ENCODE measurements at places on chromosomes 4 and X.

DNA sequence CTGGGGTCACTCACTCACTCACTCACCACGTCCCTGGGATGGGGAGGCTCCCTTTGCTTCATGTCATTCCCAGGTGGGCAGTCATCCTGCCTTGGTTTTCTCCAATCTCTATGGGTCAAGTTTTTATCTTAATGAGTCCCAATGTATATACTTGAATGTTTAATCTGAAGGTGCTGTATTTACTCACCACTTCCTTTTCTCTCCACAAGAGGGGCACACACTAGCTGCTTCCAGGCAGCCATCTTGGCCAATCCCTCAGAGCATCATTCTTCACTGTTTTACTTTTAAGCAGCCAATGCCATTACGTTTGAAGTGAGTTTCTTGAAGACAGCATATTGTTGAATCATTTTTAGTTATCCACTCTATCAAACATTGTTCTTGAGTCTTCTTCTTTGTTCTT, 153.4 kb upstream of the ARSJ start:
- DNase-seq = no peak

GRCh38 chr4:123260653-123261052, 135.9 kb upstream of the SPRY1 start:
- DNase-seq = no peak

- no peak for DNase-seq
These were observed 70.7 kb upstream of the ANXA10 start for GRCh38 chr4:168021666-168022065.

- DNase-seq = no peak
These were observed 21.7 kb upstream of the EGFL6 start for GRCh38 chrX:13547671-13548070.

- DNase-seq = no peak
These were observed 46.0 kb upstream of the MAN2B2 start for GRCh38 chr4:6529021-6529420.

- DNase-seq = no peak
These were observed 577.2 kb upstream of the AADAT start for GRCh38 chr4:170666909-170667308.

- DNase-seq = no peak
These were observed 6.7 kb downstream of the CD99 start for GRCh38 chrX:2697741-2698299.

DNA sequence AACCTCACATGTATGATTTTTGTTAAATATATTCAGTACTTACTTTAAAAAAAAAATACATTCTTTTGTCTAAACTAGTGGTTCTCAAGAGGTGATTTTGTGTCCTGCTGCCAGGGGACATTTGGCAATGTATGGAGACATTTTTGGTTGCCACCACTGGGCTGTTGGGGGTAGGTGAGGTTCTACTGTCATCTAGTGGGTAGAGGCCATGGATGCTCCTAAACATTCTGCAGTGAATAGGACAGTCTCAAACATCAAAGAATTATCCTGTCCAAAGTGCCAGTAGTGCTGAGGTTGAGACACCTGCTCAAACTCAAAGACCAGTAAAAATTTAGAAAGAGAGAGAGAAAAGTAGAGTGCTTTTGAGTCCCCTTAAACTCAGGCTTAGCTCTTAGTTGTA, 32.9 kb upstream of the PGM2 start:
- DNase-seq = no peak

- no peak for DNase-seq
These were observed 49.0 kb downstream of the STARD8 start for GRCh38 chrX:68696267-68696990.

GRCh38 chr4:98510757-98511517, 147.5 kb downstream of the TSPAN5 start:
- no peak for DNase-seq

GRCh38 chrX:136646602-136647239, 1.2 kb upstream of the CD40LG start:
- DNase-seq = no peak

DNA sequence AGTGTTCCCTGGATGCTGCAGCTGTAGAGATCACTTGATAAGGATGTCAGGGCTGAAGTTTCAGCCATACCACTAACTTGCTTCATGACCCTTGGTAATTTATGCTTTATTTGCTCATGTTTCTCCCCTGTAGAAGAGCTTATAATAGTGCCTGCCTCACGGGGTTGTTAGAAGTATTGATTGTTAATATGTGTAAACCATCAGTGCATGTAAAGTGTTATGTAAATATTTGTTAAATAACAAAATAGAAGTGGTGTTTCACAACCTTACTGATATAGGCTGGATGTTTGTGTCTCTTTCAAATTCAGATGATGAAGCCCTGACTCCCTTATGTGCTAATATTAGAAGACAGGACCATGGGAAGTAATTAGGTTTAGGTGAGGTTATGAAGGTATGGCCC, 1.5 kb upstream of the CXCL2 start:
- DNase-seq = no peak

- no peak for DNase-seq
These were observed 81.7 kb downstream of the PCDH19 start for GRCh38 chrX:100328351-100328750.

GRCh38 chrX:123878252-123878721, 18.4 kb downstream of the XIAP start:
- no peak for DNase-seq

- DNase-seq = no peak
These were observed at the start of gene SLC16A2 for GRCh38 chrX:74421036-74421739. Gene SLC16A2 (plus strand): TSS chrX:74421493. CDS start chrX:74421638, 145 bp downstream.

DNA sequence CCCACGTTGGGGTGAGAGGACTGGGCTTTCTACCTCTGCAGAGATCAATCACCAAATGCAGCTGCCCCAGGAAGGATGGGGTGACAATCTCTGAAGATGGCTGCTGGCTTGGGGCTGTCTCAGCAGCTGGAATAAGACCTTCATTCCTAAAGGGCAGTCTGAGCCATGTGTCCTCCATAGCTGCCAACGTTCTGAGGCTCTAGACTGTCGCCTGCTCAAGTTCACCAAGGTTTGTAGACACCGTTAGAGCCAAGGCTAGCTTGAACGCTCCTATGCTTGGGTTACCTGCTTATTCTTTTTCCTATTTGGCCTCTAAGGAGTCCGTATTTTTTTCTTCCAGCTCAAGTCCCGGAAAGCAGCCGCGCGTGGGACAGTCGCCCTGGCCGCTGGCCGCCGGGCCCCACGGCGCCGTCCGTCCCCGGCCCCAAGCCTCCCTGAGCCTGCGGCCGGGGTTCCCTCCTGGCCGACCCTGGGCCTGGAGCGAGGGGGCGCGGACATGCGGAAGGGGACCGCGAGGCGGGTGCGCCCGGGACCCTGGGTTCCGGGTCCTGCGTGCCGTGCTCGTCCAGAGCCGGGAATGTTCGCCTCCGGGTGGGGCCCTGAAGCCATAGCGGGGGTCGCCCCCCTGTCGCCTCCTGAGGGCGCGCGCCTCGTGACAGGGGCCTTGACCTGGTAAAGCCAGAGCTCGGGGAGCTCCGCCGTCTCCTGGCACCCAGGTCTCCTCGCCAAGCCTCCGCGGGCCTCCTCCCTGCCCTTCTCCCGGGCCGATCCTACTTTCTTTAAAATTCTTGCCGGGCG, 23.3 kb downstream of the MRFAP1 start:
- DNase-seq = no peak

DNA sequence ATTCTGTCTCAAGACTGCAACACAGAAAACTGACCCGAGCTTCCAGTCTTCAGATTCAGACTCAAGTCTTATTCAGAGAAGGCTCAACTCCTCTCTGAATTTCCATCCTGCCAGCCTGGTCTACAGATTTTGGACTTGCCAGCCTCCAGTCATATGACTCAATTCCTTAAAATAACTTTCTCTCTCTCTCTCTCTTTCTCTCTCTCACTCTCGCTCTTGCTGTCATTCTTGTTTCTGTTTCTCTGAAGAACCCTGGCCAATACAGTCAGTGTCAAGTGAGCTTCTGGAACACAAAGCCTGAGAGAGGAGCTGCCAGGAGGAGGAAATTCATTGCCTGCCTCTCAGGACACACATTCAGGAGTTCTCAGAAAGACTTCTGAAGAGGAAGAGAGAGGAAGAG, 154.9 kb downstream of the PARM1 start:
- DNase-seq = no peak

DNA sequence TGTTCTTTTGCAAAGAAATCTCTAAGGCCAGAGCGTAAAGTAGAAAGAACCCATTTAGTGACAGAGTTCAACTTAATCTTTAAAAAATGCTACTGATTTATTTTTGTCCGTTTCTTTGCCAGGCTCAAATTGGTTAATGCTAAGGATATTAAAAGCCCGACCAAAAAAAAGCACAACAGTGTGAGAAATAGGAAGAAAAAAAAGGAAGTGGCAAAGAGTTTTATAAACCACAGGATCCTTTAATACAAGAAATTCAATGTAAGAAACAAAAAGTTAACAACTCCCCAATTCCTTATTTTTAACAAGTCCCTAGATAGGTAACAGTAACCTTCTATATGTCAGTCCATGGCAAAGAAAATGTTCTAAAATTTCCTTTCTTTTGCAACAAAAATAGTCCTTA, 480.4 kb downstream of the ACTRT1 start:
- DNase-seq = no peak

GRCh38 chr4:57404483-57404882, 294.3 kb upstream of the IGFBP7 start:
- DNase-seq = no peak

DNA sequence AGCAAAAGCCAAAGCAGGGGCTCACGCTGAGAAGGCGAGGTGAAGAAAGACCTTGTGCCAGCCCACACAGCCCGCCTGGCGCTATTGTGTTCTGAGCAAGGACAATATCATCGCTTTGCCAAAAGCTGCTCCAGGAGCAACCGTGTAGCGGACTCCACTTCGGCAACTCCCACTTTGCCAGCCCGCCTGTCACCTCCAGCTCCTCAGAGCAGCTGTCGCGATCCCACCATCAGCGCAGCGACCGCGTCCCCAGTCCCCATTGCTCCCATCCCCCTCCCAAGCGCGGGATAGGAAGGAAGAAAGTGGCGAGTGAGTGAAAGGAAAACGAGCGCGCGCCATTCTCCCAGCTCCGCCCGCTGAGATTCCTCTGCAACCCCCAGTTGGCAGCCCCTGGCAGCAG, 759 bp downstream of the ZC4H2 start:
- DNase-seq = peak; percentile 7

DNA sequence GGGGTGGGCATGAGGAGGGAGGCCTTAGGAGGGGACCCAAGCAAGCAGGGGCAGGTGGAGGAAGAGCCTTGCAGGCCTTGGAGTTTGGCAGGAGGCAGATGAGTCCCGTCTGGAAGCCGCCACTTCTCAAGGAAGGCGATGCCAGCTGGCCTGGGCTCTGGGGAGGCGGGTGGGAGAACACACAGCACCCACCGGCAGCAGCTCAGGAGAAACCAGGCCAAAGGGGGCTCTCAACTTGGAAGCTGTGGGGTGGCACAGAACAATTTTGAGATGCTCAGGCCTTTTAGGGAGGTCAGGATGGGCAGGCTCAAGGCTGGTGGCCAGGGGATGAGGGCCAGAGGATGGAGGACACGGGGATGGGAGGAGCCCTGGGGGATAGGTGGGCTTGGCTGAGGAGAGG, 11.6 kb upstream of the DUSP9 start:
- DNase-seq = no peak

DNA sequence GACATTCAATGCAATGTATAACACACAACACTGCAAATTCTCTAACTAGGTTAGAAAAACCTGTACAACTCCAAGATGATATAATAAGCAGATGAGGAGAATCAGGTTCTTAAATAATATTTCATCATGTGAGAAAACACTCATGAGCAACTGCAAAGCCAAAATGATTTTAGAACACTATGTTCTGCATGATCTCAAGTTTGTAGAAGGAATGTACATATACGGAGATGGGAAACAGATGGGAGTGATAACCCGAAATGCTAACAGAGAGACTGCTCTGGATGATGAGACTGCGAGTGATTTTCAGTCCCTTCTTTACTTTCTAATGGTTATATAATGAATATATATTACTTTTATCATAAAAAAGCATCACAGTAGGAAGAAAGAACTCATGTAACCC, 80.9 kb downstream of the PCYT1B start:
- DNase-seq = no peak

- no peak for DNase-seq
These were observed 10.2 kb upstream of the ADH1C start for GRCh38 chr4:99362768-99363167.
